Natural killer cell treated with Interleukin-12 subunit alpha and Interleukin-12 subunit beta and Interleukin-15 and Interleukin-18, amount 100 ng/mL, for 72 hours (primary cell): ENCODE measurements at places on chromosomes 13 and 19. TPM values are rescaled to one million over a fixed set of nuclear protein-coding genes. Genes with fewer than 3 reads are reported as not detected.

ZNF132 gene
- total RNA-seq: 3.2 TPM

FAM124A gene
- not detected for total RNA-seq

ESD gene
- total RNA-seq: 40.4 TPM

SLITRK1 gene
- not detected for total RNA-seq

ZNF776 gene
- total RNA-seq: 5.7 TPM
